ENCODE measurements at places on chromosomes 5 and 9.

- no peak for DNase-seq
Observed at GRCh38 chr9:106644661-106645060, 218.3 kb upstream of the ZNF462 start.

GRCh38 chr5:135839566-135839965 lies 5.1 kb downstream of the SLC25A48 start:
- no peak for DNase-seq

- DNase-seq: no peak
Observed at GRCh38 chr5:150999704-151000442, 20.5 kb upstream of the GPX3 start.

GRCh38 chr5:172801179-172801671 lies 30.2 kb upstream of the DUSP1 start:
- DNase-seq: no peak

GRCh38 chr5:141637123-141637766 lies 448 bp downstream of the RELL2 start:
- peak; percentile 26 for DNase-seq

DNA sequence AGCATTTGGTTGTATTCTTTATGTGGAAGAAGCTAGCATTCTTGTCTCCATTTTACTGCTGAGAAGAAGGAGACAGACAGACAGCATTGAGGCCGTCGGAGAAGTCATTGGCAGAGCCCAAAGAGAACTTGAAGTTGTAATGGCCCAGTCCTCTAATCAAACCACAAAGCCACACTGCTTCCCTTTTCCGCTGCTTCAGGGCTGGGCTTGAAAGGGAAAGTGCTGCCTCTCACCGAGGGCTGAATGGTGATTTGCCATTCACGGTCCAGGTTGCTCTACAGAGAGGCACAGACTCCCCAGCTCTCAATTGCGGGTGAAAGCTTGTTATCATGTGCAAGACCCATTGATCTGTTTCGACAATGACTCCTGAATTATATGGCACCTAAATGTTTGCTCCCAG lies 25.6 kb upstream of the POU4F3 start:
- no peak for DNase-seq

- DNase-seq: no peak
Observed at GRCh38 chr9:113634596-113635515, 171.3 kb downstream of the RGS3 start.

DNA sequence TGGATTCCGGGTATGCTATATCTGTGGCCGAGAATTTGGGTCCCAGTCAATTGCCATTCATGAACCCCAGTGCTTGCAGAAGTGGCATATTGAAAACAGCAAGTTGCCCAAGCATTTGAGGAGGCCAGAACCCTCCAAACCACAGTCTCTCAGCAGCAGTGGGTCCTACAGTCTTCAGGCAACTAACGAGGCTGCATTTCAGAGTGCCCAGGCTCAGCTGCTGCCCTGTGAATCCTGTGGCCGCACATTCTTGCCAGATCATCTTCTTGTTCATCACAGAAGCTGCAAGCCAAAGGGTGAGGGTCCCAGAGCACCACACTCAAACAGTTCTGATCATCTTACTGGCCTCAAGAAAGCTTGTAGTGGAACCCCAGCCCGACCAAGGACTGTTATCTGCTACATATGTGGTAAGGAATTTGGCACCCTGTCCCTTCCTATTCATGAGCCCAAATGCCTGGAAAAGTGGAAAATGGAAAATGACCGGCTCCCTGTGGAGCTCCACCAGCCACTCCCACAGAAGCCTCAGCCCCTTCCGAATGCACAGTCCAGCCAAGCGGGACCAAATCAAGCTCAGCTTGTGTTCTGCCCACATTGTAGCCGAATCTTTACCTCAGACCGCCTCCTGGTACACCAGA lies 23.0 kb downstream of the ZNF474 start:
- DNase-seq: no peak

GRCh38 chr5:66494437-66494836 lies 101.8 kb upstream of the MAST4 start:
- DNase-seq: no peak

GRCh38 chr9:99433555-99433954 lies 211.5 kb downstream of the SEC61B start:
- no peak for DNase-seq

DNA sequence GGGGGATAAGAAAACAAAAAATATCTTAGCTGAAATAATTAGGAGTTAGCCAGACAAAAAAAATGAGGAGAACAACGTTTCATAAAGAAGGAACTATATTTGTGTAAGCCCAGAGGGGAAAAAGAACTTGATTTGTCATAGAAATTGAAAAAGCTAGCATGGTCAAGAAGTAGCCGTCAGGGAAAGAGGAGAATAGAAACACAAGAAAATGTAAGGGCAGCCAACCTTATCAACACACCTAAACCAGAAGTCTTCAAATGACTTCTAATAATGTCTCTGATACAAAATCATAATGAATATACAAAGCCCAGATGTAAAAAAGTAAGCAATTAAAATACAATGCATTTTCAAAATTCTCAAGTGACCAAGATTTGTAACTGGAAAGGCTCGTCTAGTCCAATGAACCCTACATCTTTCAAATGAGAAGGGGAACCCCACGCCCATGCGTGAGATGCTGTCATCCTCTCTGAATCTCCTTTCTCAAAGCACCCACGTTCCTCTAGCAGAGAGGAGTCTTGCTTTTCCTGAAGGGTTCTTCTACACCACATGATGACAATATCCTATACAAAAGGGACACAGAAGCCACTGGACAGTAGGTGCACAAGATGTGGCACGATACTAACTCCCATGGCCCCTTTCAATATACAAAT lies 103.7 kb downstream of the ARL15 start:
- no peak for DNase-seq

- DNase-seq: no peak
Observed at GRCh38 chr5:38433160-38433861, 123.1 kb downstream of the LIFR start.

GRCh38 chr5:149227168-149227826 lies 44.4 kb upstream of the AFAP1L1 start:
- DNase-seq: no peak

- no peak for DNase-seq
Observed at GRCh38 chr9:90940280-90940679, 138.7 kb downstream of the SYK start.

- no peak for DNase-seq
Observed at GRCh38 chr9:16100537-16101091, 547.8 kb downstream of the CCDC171 start.

DNA sequence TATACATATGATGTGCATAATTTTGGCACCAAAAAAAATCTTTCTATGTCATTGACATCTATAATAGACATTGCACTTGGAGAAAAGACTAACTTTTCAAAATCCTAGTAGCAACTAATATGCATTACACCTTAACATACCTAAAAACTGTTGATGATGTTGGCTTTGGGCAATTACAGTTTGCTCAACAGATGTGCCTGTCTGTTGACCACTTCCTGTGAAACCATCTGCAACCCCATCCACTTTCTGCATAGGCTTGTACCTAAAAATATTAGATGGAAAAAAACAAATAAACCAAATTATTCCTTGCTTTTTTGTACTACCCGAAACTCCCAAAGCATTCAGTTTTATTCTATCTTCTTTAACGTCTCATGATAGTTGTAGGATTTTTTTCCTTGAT lies 248.6 kb downstream of the RFX3 start:
- no peak for DNase-seq

DNA sequence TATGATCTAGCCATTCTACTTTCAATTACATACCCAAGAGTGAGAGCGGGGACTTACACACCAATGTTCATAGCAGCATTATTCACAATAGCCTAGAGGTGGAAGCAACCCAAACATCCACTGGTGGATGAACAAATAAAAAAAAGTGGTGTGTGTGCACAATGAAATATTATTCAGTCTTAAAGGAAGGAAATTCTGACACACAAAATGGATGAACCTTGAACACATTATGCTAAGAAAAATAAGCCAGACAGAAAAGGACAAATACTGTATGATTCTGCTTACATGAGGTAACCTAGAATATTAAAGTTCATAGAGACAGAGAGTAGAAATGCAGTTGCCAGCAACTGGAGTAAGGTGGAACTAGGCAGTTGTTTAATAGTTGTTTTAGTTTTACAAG lies 22.1 kb downstream of the ETF1 start:
- no peak for DNase-seq

DNA sequence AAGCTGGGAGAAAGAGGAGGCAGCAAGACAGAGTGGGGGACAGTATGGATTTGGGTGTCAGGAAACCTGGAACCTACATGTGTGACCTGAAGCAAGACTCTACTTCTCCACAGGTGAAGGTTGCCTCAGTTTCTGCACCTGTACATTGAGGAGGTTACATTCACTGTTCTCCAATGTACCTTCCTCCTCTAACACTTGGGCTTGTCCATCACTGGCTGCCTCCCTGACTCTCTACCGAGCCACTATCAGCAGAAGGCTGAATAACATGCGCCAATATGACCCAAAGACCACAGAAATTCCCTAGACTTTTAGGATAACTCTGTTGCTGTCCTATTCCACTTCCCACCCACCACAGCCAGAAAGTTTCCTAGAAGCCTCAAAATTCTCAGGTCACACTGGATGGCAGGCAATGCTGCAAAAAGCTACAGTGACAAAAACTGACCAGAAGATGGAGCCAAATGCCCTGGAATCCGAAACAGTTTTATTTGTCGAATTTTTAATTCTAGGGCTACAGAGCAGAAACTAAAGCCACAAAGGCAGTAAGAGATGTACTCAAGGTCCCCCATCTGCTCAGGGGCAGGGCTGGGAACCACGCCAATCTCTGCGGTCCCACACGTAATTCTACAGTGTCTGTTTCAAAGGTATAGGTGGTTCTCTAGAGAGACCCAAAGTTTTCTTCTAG lies 64.4 kb downstream of the FAM114A2 start:
- no peak for DNase-seq

DNA sequence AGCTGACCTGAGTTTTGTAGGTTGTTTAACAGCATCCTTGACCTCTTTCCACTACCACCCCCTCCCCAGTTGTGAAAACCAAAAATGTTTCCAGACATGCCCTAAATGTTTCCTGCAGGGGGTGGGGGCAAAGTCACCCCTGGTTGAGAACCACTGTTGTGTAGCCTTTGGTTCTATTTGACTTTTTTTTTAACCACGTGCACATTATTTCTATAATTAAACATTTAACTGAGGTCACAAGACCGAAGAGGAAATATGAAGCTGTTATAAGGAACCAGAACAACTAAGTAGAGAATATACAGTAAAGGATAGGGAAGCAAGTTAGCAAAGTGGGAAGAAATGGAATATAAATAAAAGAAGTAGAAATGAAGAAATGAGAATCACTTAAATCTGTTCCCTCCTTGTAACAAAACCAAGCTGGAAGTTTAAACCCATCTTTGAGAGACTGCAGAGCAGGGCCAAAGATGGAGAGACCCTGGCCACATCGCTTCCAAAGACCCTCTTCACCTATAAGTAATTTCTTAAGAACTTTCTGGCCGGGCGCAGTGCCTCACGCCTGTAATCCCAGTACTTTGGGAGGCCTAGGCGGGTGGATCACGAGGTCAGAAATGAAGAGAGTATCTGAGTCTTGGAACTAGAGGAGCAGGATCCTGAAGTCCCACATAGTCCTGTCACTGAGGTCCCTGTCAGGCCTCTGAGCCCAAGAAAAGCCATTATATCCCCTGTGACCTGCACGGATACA lies 14.4 kb downstream of the SIT1 start:
- no peak for DNase-seq

- DNase-seq: no peak
Observed at GRCh38 chr5:148828511-148829247, 2.3 kb downstream of the ADRB2 start.

DNA sequence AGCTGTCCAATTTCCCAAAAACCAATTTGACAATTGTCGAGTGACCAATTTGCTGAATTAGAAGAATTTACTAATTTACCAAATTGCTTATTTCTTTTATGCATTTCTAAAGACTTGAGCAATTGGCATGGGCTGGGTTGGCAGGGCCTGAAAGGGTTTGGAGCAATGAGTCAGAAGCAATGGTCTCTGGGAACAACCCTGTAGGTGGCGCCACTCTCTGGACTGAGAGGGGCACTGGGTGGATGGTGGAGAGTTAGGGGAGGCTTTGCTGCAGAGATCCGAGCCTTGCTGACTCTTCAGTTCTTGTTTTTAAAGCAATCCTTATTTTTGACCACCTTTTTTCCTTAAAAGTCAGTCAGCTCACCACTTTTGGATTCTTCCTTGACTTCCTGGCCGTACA lies 71.5 kb upstream of the RPS23 start:
- peak; percentile 35 for DNase-seq

DNA sequence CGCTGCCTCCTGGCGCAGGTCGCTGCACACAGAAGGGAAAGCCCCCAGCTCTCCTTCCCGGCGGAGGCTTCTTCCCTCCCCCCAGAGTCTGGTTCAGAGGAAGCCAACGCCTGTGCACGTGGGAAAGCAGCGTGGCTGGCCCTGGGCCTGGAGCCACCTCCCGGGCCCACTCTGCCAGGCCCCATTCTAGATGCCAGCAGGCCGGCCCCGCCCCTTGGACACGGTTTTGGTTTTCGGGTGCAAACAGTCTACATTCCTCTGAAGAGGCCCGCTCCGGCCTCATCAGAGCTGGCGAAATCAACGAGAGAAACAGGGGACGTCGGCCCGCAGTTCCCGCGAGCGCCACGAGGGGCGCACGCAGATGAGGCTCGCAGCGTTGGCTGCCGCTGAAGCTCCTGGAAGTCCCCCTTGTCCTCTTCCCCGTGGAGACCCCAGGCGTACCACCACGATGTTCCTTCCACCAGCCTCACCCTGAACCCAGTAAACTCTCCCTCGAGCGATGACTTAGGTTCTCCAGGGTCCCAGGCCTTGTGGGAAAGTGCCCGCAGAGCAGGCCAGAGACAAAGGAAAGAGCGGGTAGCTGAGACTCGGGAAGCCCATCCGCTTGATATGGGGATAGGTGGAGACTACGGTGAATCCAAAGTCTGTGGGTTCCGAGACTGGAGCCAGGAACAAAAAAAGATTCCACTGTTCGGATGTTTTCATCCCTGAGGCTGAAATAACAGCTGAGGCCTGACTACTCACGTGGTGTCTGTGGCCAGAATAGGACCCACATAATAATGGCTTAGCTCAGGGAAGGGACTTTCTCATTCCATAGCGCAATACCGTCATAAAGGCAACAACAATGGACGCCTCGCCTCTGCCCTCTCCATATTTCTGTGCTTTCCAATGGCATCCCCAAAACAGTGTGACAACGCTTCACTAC lies 64.2 kb downstream of the KLF4 start:
- DNase-seq: peak; percentile 56

DNA sequence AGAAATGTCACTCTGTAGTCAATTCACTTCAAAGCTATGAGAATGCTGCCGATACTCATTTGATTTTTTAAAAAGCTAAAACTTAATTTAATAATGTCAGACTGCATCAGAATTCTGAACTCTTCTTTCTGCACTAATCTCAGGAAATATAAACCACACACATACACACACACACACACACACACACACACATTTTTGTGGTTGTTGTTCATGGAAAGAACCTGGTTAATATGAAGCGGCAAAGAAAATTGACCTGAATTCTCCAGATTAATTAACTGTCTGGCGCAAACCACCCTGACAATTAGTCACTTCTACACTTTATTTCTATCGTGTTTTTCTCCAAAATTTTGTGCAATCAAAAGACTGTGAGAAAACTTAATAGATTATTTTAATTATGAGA lies 740.5 kb downstream of the TLE1 start:
- no peak for DNase-seq

- no peak for DNase-seq
Observed at GRCh38 chr9:110847671-110848070, 179.1 kb downstream of the MUSK start.

Data from neuronal stem cell (in vitro differentiated cells).